ENCODE measurements at places on chromosomes 5 and 9.

- DNase-seq: no peak
These were observed 55.4 kb downstream of the PTPN3 start for GRCh38 chr9:109442716-109443115.

DNA sequence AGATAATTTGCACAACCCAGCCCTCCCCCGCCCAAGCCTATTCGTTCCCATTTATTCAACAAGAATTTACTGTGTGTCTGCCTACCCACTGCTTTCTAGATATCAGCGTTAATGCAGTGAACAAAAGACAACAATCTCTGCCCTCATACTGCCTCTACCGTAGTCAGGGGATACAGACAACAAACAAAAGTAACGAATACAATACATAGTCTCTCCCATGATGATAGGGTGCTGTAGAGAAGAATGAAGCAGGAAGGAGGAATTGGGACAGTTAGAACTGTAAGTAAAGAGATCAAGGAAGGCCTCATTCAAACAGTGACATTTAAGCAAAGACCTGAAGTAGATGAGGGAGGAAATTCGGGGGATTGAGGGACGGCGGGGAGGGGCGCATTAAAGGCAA lies 1.7 kb downstream of the GFM2 start:
- no peak for DNase-seq

DNA sequence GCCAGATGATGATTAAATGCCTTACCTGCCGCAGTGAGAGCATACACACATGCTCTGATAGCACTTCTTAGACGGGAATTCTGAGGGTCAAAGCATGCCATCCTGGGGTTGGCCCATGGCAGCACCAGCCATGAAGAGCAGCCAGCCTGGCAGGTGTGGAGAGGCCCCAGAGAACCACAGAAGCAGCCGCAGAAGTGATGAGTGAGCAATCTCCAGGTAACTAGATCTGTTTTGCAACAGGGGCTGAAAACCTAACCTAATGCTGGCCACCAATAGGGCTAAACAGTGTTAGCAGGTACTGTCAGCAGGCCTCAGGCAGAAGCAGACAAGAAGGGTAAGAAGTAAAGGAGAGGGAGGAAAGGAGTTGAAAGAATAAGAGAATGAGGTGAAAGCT lies 33.5 kb upstream of the HOMER1 start:
- DNase-seq: no peak

- DNase-seq: no peak
These were observed 384.2 kb upstream of the RPS23 start for GRCh38 chr5:82662340-82662739.

DNA sequence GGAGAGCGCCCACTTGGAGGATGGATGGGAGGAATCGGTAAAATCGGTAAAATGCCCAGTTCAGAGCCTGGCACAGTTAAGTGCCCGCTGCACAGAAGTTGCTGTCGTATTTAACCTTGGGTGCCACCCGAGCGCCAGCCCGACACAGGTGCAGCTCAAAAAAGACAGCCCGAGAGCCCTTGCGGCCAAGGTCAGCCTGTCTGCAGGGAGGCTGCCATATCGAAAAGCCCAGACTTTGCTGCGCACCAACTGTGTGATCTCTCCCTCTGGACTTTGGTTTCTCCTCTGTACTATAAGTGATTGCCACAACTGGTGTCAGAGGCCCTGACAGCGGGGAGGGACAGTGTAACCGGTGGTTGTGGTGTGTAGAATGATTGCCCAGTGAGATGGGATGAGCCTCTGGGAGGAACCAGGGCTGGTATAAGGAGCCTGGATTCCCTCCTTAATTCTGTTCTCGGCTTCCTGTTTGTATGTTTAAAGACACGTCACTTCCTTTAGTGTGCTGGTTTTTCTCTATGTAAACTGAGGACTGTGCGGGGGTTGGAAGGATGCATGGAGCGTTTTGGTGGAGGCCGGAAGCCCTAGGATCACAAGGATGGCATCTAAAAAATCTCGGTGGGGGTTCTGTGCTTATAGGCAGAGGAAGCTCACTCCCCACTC lies 792 bp downstream of the NTMT1 start:
- DNase-seq: peak; percentile 60

GRCh38 chr5:77906806-77907205 lies 130.7 kb upstream of the TBCA start:
- no peak for DNase-seq
